ENCODE measurements at places on chromosomes 11 and 22.

DNA sequence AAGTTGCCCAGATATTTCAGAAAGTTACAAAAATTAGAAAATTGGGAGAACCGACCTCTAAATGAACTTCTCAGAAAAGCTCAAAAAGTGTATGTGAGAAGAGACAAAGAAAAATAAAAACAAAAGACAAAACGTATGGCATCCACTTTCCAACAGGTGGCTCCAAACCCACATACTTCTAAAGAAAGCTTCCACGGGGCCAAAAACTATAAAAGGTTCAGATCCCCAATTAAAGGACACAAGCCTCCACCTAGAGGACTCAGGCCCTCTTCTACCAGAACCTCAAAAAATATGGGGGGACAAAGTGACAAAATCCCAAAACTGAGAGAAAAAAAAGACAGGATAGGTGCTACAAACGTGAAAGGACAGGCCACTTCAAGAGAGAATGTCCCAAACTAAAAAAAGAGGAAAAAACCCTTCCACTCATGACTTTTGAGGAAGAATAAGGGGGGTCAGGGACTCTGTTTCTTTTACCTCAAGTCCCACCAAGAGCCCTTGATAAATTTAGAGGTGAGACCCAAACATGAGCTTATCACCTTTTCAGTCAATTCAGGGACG lies 8.8 kb downstream of the SCGB2A1 start:
- DNase-seq, result no peak

- DNase-seq, result no peak
These were observed 21.8 kb downstream of the CACNA1I start for GRCh38 chr22:39592081-39593065.

GRCh38 chr22:27075891-27076290 lies 418.5 kb downstream of the MIAT start:
- no peak for DNase-seq

GRCh38 chr22:33867118-33867866 lies 53.0 kb downstream of the LARGE1 start:
- no peak for DNase-seq

DNA sequence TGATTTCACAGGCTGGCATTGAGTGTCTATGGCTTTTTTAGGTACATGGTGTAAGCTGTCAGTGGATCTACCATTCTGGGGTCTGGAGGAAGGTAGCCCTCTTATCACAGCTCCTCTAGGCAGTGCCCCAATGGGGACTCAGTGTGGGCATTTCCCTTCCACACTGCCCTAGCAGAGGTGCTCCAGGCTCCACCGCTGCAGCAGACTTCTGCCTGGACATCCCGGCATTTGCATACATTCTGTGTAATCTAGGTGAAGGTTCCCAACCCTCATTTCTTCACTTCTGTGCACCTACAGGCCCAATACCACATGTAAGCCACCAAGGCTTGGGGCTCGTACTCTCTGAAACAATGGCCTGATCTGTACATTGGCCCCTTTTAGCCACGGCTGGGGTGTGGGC lies 78.3 kb downstream of the RNF169 start:
- no peak for DNase-seq

- DNase-seq, result no peak
These were observed 9.8 kb upstream of the XKR3 start for GRCh38 chr22:16834971-16835370.

GRCh38 chr11:75635066-75635862 lies 33.6 kb downstream of the MAP6 start:
- no peak for DNase-seq

DNA sequence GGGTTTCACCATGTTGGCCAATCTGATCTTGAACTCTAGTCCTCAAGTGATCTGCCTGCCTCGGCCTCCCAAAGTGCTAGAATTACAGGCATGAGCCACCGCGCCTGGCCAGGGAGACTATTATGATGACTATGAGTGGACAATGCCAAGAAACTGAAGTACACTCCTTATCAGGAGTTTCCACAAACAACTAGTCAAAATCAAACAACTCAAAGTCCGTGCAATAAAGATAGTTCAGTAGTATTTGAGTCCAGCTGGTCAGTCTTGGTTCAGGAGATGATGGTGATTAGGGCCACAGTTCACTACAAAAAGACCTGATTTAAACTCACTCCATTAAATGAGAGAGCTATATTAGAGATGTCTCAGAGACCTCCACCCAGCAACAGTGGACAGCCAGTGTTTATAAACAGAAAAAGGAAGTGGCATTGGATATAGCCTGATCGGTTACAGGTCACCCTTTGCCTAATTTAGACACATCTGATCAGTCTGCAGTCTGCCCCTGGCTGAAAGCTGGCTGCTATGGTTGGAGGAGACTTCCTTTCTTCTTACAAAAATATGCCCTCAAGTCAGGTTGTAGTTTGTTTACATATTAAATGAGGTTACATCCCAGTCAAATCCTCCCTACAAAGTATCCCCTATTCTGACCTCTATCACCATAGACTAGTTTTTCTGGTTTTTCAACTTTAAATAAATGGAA lies 17.0 kb downstream of the CD3E start:
- no peak for DNase-seq

- DNase-seq, result no peak
These were observed 11.1 kb downstream of the CCND1 start for GRCh38 chr11:69651834-69652620.

GRCh38 chr11:69904161-69904973 lies 85.2 kb upstream of the FGF3 start:
- DNase-seq, result no peak

All from stimulated activated CD4-positive, alpha-beta T cell treated with anti-CD3 and anti-CD28 coated beads, Interleukin-12 subunit alpha, Interleukin-12 subunit beta, amount 100 ng/mL, for 4 hours (primary cell).